ENCODE measurements at places on chromosomes 3 and 15. TPM values are rescaled to one million over a fixed set of nuclear protein-coding genes. Genes with fewer than 3 reads are reported as not detected.

Gene PLA2G4F
- 0.10 TPM for polyA plus RNA-seq

Gene DOCK3
- 2.0 TPM for polyA plus RNA-seq

Gene LZTFL1
- polyA plus RNA-seq = 13.1 TPM

Gene PATL2
- 0.44 TPM for polyA plus RNA-seq

Gene ANKUB1
- polyA plus RNA-seq = not detected

Gene GOLGA8H
- polyA plus RNA-seq = 0.57 TPM

GRCh38 chr3:186789554-186790260, 6.3 kb downstream of the EIF4A2 start:
- no peaks in the 10 kb centered on the region for H3K27me3 ChIP-seq
- no peak for DNase-seq

DNA sequence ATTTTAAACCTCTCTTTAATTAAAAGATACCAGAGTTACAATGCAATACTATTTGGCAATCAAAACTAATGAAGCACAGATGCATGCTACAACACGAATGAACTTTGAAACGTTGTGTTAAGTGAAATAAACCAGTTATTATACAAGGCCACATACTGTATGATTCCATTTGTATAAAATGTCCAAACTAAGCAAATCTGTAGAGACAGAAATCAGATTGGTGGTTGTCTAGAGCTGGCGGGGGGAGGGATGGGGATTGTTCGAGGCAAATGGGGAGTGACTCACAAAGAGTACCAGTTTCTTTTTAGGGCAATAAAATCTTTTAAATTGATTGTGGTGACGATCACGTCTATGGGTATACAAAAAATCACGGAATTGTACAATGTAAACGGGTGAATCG, 677.0 kb downstream of the NTRK3 start:
- no peak for DNase-seq
- H3K4me3 ChIP-seq = no peak overlapping the region
- no peak overlapping the region for H3K27ac ChIP-seq
- H3K27me3 ChIP-seq = no peaks in the 10 kb centered on the region
- H3K4me1 ChIP-seq = no peaks in the 10 kb centered on the region

DNA sequence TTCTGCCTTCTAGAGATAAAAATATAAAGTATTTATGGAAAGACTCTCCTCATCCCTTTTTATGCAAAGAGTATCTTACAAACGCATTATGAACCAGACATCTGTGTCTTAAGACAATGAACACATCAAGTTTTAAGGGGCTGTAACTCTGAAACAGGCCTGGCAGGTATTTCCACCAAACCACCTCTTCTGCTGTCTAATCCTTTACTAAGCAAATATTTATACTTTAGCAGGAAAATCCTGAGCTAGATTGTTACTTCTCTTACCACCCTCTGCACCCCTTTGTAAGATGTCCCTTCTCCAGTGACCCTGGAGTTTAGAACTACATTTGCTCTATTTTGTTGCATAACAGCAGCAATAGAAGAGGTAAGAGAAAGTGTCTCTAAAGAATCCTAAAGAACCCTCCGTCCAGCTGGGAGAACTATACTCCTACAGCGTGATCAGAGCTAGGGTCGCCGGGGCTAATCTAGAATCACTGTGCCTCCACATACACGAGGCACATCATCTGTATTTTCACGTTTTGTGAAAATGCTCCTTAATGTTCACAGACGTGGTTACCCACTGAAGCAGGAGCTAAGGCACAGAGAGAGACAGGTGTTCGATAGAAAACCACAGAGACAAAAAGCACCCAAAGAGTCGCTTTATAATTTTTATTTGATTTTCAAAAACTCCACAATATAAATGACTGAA, 129.6 kb downstream of the FOXP1 start:
- H3K27me3 ChIP-seq = no peaks in the 10 kb centered on the region
- no peak overlapping the region for H3K27ac ChIP-seq
- no peaks in the 10 kb centered on the region for H3K36me3 ChIP-seq
- no peak for DNase-seq

DNA sequence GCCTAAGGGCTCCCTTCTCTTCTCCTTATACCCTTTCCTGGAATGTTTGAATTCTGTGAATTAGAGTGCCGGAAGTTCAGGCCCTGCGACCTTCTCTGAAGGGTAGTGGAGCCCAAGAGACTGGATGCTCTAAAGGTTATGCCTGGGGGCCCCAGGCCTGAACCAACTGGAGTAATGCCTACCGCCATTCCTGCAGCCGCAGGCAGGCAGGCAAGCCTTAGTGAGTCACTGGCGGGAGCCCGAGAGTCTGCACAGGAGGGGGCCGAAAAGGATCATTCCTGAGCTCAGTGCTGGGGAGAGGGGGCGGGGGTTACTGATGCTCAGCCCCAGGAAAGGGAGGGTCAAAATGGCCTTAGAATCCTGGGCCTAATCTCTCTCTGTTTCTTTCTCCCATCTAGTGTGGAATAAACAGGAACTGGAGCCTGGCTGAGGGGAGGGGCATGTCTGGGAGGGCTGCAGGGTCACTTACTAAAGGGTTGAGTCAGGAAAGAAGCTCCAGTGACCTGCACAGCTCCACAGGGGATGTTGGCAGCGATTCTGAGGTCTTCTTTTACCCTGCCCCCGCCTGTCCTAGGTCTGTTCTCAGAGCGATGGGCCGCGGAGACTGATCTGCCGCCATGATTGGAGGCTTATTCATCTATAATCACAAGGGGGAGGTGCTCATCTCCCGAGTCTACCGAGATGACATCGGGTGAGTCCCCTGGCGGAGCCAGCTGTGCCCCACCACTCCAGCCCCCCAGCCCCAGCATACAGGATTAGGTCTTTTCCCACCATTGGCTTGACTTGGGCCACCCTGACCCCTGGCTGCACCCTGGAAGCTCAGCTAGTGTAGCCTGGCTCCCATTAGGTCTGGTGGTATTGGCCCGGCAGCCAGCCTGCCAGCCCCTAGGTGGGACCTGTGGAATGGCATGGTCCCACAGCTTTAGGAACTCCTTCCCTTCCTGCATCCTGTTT, 2.0 kb downstream of the AP2M1 start:
- DNase-seq = peak; percentile 80
- H3K27me3 ChIP-seq = no peaks in the 10 kb centered on the region
- peak overlapping the region; percentile 96 for H3K4me3 ChIP-seq

DNA sequence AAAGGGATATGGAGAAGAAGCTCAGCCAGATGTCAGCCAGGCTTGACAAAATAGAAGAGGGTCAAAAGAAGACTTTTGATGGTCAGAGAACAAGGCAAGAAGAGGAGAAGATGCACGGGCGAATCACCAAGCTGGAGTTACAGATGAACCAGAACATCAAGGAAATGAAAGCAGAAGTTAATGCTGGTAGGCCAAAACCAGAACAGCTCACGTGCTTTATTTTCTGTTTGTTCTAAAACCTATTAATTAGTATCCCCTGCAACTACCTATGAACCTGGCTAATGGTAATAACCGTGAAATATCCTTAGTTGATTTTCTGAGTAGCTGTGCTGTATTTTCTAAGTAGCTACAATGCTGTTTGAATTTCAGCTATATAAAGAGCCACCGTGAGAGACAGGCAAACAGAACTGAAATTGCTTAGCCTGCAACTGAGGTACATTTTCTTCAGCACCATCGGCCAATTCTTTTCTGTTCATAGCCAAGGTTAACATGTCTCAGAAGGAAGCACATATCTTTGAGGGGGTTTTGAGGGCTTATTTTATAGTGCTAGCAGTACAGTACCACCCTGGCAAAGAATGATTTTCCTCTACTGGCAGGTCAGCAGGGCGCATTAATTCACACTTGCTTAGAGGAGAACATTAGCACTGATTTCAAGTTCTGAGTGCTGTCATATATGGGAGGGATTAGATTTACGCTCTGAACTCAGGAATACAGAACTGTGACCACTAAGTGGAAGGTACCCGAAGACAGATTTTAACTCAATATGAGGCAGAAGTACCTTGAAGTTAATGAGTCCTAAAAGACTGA, 78.9 kb downstream of the FAM81A start:
- no peaks in the 10 kb centered on the region for H3K36me3 ChIP-seq
- H3K27ac ChIP-seq = no peak overlapping the region
- H3K27me3 ChIP-seq = no peaks in the 10 kb centered on the region
- no peaks in the 10 kb centered on the region for H3K4me1 ChIP-seq

- no peaks in the 10 kb centered on the region for H3K27me3 ChIP-seq
- no peak overlapping the region for H3K27ac ChIP-seq
- H3K4me3 ChIP-seq = no peak overlapping the region
Observed at GRCh38 chr3:87209111-87209510, 18.0 kb upstream of the CHMP2B start.

DNA sequence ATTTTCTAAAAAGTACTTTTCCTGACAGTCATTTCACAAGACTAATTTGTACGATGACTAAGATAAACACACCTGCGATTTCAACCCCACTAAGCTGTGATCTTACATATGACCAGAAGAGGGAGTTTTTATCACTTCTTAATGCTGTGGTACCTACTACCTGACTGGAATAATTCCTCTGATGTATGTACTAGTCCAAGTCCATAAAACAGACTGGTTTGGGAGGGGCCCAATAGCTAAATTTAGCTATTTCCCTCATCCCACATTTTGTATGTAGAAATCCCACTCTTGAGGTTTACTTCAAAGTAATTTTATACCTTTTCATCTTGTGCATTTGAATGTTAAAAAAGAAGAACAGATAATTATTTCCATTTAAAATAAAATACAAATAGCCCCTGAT, 49.7 kb upstream of the SCAANT1 start:
- peaks cover 57% of the 10 kb centered on the region for H3K4me1 ChIP-seq
- H3K36me3 ChIP-seq = no peaks in the 10 kb centered on the region
- no peak for DNase-seq
- H3K4me3 ChIP-seq = no peak overlapping the region
- no peaks in the 10 kb centered on the region for H3K27me3 ChIP-seq

- no peak overlapping the region for H3K27ac ChIP-seq
- peaks cover 30% of the 10 kb centered on the region for H3K36me3 ChIP-seq
- H3K4me3 ChIP-seq = no peak overlapping the region
- peaks cover 5% of the 10 kb centered on the region for H3K4me1 ChIP-seq
Observed at GRCh38 chr3:39122813-39123212, 15.3 kb downstream of the TTC21A start.

- H3K4me3 ChIP-seq = no peak overlapping the region
- H3K36me3 ChIP-seq = no peaks in the 10 kb centered on the region
- no peaks in the 10 kb centered on the region for H3K4me1 ChIP-seq
- H3K27me3 ChIP-seq = no peaks in the 10 kb centered on the region
Observed at GRCh38 chr3:141915766-141916165, 39.3 kb downstream of the ATP1B3 start.

DNA sequence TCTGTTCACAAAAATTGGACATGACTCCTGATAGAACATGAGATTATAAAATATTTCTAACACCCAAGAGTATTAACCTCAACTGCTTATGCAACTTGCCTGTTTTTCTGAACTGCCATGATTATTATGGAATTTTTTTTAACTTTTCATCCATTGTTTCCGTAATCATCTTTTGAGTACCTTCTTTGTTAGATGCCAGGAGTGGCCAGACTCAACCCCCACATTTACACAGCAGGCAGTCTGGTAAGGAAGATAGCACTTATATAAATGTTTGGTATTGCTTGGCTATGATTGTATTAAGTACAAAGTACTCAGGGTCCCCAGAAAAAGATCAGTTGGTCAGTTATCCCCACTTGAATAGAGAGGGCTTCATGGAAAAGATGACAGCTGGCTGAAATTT, 74.3 kb downstream of the CRYBG3 start:
- no peaks in the 10 kb centered on the region for H3K36me3 ChIP-seq
- no peak overlapping the region for H3K27ac ChIP-seq
- H3K4me1 ChIP-seq = no peaks in the 10 kb centered on the region
- DNase-seq = no peak
- H3K4me3 ChIP-seq = no peak overlapping the region
- H3K27me3 ChIP-seq = no peaks in the 10 kb centered on the region

DNA sequence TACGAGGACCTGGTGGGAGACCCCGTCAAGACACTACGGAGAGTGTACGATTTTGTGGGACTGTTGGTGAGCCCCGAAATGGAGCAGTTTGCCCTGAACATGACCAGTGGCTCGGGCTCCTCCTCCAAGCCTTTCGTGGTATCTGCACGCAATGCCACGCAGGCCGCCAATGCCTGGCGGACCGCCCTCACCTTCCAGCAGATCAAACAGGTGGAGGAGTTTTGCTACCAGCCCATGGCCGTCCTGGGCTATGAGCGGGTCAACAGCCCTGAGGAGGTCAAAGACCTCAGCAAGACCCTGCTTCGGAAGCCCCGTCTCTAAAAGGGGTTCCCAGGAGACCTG, 2.5 kb downstream of the CHST2 start:
- H3K4me1 ChIP-seq = peaks cover 5% of the 10 kb centered on the region
- no peaks in the 10 kb centered on the region for H3K36me3 ChIP-seq
- no peak overlapping the region for H3K27ac ChIP-seq

DNA sequence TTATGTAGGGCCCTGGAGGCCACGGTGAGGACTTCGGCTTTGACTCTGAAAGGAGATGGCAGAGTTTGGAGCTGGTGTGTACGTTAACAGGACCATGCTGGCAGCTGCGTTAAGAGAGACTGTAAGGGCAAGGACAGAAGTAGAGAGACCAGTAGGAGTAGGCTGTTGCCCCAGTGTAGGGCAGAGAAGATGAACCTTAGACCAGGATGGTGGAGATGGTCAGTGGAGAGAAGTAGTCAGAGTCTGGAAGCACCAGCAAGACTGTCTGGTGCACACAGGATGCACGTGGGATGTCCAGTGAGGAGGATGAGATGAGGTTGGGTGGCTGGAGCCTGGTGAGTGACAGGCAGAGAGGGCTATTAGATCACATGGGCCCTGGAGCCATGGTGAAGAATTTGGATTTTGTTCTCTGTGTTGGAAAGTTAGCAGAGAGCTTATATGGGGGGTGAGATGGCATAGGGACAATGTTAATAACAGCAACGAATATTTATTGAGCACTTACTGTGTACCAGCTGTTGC, 150.1 kb downstream of the IGF1R start:
- no peak overlapping the region for H3K4me3 ChIP-seq
- no peaks in the 10 kb centered on the region for H3K36me3 ChIP-seq
- peaks cover 34% of the 10 kb centered on the region for H3K4me1 ChIP-seq
- no peaks in the 10 kb centered on the region for H3K27me3 ChIP-seq
- H3K27ac ChIP-seq = no peak overlapping the region
- DNase-seq = no peak

- no peaks in the 10 kb centered on the region for H3K27me3 ChIP-seq
- H3K27ac ChIP-seq = no peak overlapping the region
- no peak overlapping the region for H3K4me3 ChIP-seq
Observed at GRCh38 chr3:17091910-17092582, 207.3 kb downstream of the PLCL2 start.

DNA sequence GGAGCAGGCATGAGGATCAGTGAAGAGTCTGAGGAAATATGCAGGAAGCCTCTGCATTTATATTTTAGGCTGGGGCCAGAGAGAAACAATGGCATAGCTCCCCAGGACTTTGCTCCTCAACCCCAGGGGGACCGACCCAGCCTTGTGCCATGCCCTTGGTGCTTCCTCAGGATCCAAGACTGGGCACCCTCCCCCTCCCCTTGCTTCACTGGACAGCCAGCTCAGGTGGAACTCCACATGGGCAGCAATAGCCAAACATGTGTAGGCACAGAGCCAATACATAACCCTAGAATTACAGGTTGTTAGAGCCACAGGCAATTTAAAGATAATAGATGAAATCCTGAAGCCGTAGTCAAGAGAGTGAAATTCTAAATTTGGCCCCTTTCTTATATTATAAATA, 73.0 kb upstream of the ETV5 start:
- DNase-seq = no peak
- H3K4me1 ChIP-seq = no peaks in the 10 kb centered on the region
- H3K36me3 ChIP-seq = peaks cover 8% of the 10 kb centered on the region
- H3K27ac ChIP-seq = no peak overlapping the region
- H3K4me3 ChIP-seq = no peak overlapping the region

GRCh38 chr3:185716436-185717108, 108.3 kb downstream of the IGF2BP2 start:
- H3K36me3 ChIP-seq = no peaks in the 10 kb centered on the region
- DNase-seq = no peak
- H3K4me3 ChIP-seq = no peak overlapping the region
- no peak overlapping the region for H3K27ac ChIP-seq
- no peaks in the 10 kb centered on the region for H3K27me3 ChIP-seq
- H3K4me1 ChIP-seq = peaks cover 5% of the 10 kb centered on the region
